ENCODE measurements at places on chromosomes 2 and 18. TPM values are rescaled to one million over a fixed set of nuclear protein-coding genes. Genes with fewer than 3 reads are reported as not detected.

Gene BUB1
- 7.8 TPM for total RNA-seq

Gene KIAA2012
- under 0.01 TPM for total RNA-seq

Gene SIX2
- total RNA-seq, result 4.2 TPM

Gene DOK6
- 3.1 TPM for total RNA-seq

Gene PLGLB2
- 2.1 TPM for total RNA-seq

Gene COL6A3
- 365 TPM for total RNA-seq

Gene GPR35
- total RNA-seq, result 1.0 TPM

Gene NEU4
- 4.2 TPM for total RNA-seq

Gene UGT1A5
- not detected for total RNA-seq

Gene ZNF804A
- total RNA-seq, result under 0.01 TPM

Gene PROM2
- under 0.01 TPM for total RNA-seq

Gene CCDC121
- 6.3 TPM for total RNA-seq

Gene ZSWIM2
- not detected for total RNA-seq

Gene SERPINB10
- total RNA-seq, result 1.0 TPM

Gene TEX44
- total RNA-seq, result not detected

Gene C1QL2
- not detected for total RNA-seq

Gene CLHC1
- total RNA-seq, result 20.4 TPM

Gene GALNT14
- total RNA-seq, result 2.1 TPM

Gene PLB1
- total RNA-seq, result 1.0 TPM

Gene GCKR
- not detected for total RNA-seq

Gene KCNIP3
- total RNA-seq, result 2.1 TPM

Gene CTNNA2
- total RNA-seq, result 1.0 TPM

Gene CRYBA2
- total RNA-seq, result not detected

Gene GPR17
- total RNA-seq, result 1.0 TPM

Gene RMND5A
- total RNA-seq, result 46.4 TPM

Gene ATG4B
- total RNA-seq, result 29.2 TPM

Gene YWHAQ
- total RNA-seq, result 140 TPM

Gene HTR2B
- total RNA-seq, result 0.52 TPM

Gene CNPPD1
- total RNA-seq, result 27.1 TPM

Gene VWC2L
- 0.52 TPM for total RNA-seq

Gene LYPD6
- total RNA-seq, result 2.1 TPM

Gene GAREM1
- total RNA-seq, result 5.2 TPM

Gene LOXL3
- total RNA-seq, result 8.4 TPM

Gene ASTL
- total RNA-seq, result not detected

Gene PAX3
- total RNA-seq, result 0.52 TPM

Gene HOXD13
- under 0.01 TPM for total RNA-seq

Gene GPR39
- total RNA-seq, result 1.6 TPM

Gene SPATA3
- total RNA-seq, result not detected

Gene SEPTIN2
- 291 TPM for total RNA-seq

Gene KCNK3
- 0.52 TPM for total RNA-seq

Gene UGT1A10
- total RNA-seq, result not detected

Gene DSC3
- under 0.01 TPM for total RNA-seq

Gene CXCR1
- total RNA-seq, result 0.52 TPM

Gene ST8SIA3
- total RNA-seq, result not detected

Gene KCNG2
- 0.52 TPM for total RNA-seq

Gene STARD6
- not detected for total RNA-seq

Gene IL1B
- total RNA-seq, result 1.0 TPM

Gene DNAH7
- under 0.01 TPM for total RNA-seq

Gene GPR55
- not detected for total RNA-seq

Data from skeletal muscle tissue (tissue), 5 donors.